ENCODE measurements at places on chromosomes 16 and 17.

DNA sequence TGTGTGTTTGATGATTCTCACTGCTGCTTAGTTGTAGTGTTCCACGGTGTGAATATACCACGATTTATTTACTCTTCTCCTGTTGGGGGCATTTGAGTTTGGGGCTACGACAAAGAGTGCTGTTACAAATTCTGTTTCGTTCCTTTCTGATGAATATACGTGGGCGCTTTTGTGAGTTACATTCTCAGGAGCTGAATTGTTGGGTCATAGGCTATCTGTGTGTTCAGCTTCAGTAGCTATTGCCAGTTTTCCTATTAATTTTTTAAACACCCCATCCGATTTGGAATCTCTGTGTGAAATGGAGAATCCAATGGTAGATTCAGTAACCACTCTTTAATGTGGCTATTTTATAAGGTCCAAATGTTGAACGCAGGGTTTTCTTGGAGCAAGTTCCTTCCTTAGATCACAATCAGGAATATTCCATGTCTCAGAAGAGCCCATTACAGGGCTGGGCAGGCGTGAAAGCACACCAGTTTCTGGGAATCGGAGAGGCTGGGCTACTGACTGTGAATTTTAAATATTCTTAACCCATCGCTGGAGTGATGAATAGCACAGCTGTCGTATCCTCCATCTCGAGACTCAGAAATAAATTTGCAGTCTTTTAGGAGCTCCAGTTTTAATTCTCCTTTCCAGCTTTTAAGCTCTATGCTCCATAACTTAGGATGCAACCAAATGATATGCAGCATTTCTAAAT is 115.9 kb downstream of the PITPNC1 start:
- no peak for DNase-seq

DNA sequence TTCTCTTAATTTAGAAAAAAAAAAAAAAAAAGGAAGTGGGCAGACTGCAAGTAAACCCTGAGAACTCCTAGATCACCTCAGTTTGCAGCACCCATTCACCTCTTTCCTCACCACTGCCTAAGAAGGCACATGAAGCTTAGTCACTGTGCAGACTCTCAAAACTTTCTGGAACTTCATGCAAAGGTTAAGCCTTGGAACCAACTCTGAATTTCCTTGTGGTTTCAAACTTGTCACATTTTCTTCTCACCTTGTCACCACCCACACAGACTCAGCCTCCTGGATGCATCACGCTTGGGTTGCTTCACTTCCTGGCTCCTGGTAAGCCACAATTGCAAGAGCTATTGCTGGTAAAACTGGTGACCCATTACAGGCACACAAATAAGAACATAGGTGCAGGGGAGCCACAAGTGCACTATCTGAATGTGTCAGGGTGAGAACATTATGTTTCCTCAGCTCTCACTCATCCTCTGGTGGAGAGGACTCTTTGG is 15.0 kb upstream of the CPD start:
- no peak for DNase-seq

DNA sequence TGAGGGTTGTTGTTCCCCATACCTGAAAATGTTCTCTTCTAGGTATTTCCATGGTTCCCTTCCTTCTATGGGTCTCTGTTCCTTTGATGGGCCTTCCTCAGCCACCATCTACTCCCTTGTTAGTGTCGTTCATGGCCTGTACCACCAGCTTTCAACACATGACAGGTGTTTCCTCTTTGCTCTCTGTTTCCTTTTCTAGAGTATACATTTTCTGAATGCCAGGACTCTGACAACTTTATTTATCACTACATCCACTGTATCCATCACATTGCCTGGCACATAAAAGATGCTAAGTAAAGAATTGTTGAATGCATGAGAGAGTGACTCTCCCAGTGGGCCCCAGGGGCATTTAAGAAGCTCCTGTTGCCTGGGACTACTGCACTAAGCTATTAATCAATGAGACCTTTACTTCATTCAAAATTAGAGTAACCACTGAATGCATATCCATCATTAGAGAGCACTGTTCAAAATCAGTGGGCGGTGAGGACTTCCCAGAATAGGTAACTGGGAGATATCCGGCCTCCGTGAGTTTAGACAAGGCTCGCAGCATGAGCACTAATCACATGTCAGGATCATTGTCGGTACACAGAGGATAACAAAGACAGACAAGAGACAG is 255.0 kb downstream of the CBLN1 start:
- DNase-seq = peak; percentile 26

DNA sequence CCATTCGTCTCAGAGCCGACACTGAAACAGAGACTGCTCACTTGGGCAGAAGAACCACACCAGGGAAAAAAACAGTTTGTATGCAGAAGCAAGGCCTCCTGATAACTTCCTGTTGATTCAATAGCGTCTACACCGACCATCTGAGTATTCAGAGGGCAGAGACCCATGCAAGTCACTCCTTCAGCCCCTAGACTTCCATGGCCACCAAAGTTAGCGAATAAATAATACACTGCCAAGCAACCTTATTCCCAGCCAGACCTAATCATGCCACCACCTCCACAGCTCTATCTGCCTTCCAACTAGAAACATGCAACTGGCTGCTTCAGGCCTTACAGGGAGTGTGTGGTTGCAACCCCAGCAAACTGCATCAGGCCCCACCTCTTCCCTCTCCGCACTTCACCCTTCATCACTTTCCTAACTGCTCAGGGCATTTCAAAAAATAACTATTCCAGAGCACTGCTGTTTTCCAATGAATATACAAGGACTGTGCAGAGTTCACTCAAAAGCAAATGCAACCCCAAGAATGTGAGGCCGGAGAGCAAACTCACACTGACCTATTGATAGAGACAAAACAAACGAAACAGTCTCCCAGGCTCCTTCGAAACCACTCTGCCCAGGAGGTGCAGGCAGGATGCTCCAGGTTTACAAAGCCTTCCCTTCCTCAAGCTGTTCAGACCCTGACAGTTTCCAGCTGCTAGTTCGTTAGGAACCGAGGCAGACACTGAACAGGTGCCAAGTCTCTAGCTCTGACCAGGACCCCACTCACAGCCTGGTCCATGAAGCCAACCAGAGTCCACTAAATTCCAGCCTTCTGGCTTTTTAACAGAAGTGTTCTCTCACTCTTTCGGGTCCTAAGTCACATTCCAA is 3.6 kb downstream of the USP7 start:
- DNase-seq = peak; percentile 35

DNA sequence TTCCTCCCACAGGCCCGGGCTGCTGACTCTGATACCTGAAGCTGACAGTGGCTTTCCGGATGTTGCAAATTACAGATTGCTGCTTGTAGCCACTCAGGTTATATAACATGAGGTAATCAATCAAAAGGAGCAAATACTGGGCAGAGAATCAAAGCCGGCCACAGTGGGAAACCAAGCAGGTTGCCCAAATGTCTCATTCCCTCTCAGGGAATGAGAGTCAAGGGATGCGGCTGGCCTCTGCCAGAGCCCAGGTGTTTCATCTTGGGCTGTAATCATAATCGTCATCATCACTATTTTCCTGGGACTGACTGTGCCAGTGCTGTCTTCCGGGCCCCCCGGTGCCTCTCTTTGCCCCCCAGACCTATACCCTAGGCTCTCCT is 292.4 kb upstream of the FOXF1 start:
- no peak for DNase-seq

GRCh38 chr17:17134957-17135333 is 71.2 kb downstream of the PLD6 start:
- DNase-seq = no peak

DNA sequence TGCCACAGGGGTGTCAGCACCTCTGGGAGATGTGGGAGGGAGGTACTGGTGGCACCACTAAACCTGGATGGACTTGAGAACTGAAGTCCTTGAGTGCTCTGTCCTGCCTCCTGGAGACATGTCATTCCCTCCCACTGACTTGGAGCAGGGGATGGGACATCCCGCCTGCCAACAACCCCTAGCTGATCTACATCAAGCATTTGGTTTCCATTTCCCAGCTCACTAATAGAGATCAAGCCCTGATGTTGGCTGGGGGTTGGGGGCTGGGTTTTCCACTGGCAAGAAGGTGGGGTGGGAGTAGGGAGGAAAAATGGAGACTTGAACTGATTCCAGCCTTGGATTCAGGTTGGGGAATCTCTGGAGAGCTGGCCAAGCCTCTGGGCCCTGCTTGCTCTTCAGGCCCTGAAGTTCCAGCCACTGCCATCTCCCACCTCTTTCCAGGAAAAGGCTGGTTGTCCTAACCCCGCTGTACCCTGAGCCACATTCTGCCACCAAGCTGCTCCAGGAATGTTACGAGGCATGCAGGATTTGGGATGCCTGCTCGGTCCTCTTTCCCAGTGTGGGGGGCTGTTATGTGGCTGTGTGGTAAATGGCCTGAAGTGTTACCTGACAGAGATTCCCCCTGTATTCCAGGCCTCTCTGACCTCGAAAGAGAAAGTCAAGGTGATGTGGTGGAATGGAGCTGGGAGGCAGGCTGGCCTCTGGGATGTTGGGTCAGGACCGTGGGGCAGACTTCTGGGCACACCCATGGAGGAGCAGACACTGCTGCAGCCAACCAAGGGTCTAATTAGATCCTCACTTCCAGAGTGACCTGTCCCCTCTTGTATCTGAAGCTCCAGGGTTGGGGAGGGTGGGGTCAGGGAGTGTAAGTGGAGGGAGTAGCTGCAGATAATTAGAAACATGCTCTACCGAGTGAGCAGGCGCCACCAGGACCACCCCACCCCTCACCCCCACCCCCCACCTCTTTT is 16.7 kb downstream of the IGFBP4 start:
- peak; percentile 23 for DNase-seq

DNA sequence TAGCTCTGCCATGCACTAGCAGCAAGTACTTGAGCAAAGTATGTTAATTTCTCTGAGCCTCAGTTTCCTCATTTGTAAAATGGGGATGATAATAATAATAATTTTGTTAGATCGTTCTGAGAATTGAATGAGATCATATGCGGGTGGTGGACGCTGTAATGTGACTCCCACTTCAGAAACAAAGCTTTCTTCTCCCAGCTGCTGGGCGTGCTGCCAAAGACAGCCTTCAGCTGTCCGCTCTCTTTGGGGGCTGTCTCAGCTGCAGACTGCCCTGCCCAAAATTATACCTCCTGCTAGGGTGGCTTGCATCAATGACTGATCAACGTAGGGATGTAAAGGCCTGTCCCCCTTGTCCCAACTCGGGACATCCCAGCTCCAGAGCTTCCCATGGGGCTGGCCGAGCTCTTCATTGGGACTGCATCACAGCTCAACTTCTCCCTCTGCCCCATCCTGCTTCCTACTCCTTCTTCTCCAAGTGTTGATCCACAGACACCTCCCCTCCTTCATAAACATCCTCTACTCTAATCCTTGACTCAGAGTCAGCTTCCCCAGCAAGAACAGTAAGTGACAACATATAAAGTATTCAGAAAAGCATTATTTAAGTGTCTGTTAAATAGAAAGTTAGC is 30.7 kb upstream of the CDH5 start:
- peak; percentile 92 for DNase-seq

- peak; percentile 79 for DNase-seq
These were observed 75.9 kb upstream of the TNRC6C start for GRCh38 chr17:77882481-77883212.

DNA sequence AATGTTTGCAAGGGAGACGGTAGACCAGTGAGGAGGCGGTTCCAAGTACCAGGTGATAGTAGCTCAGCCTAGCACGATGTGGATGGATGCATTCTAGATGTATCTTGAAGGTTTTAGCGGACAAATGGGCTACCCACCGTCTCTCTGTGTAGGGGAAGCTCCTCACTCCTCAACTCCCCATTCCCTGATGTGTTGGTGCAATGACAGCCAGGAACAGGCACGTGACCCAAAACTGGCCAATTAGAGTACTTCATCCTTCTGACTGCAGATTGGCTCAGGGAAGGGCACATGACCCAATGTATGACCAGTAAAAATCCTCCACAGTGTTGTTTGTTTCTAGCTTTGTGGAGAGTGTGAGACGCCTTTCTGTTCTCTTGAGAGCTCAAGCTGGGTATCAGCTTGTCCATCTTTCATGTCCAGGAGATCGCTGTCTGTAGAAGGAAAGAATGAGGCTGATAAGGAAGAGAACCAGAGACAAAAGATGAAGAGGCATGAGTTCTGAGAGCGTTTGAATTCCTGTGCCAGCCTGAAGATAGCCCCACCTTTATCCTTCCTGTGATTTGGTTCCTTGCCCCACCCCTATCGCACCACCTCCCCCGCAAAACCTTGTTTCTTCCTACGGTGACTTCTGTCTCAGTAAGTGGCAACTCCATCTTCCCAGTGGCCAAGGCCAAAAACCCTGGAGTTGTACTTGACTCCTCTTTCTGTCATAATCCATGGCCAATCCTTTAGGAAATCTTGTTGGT is 2.3 kb upstream of the BORCS6 start:
- DNase-seq = peak; percentile 93

DNA sequence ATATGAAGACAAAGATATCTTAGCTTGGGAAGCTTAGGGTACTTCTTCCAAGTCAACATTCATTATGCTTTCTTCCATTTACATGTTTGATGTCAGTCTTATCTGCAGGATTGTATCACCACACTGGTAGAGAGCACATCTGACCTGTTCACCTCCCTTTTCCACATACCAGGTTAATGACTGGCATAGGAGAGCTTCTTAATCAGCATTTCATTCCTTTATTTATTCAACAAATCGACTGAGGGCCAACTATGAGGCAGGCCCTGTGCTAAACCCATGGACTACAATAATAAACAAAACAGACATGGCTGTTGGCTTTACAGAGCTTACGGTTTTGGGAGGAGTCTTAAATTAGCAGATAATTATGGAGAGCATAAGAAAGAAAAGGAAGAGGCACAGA is 378.1 kb upstream of the CDH11 start:
- DNase-seq = no peak

GRCh38 chr17:47996201-47996600 is 25.3 kb downstream of the CDK5RAP3 start:
- no peak for DNase-seq

GRCh38 chr16:12611916-12612597 is 191.6 kb downstream of the CPPED1 start:
- DNase-seq = no peak

DNA sequence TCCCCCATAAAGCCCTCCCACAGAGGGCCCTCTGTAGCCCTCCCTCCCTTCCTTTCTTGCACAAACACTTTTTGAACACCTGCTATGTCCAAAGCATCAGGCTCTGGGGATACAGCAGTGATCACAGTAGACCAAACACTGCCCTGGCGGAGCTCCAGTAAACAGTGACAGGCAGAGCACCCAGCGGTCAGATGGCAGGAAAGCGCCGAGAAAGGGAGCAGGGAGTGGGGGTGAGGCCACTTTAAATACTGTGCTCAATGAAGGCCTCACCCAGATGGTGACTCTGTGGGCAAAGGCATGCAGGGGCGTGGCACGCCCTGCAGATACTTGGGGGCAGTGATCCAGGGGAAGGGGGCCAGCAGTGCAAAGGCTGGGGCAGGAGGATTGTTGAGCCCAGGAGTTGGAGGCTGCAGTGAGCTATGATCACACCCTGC is 7.6 kb downstream of the PRR29 start:
- DNase-seq = peak; percentile 64

Measured in lung (tissue), 17 donors.